Stimulated activated CD4-positive, alpha-beta T cell treated with anti-CD3 and anti-CD28 coated beads, Interleukin-15, amount 100 ng/mL, for 48 hours (primary cell): ENCODE measurements at places on chromosomes 13 and 19.

DNA sequence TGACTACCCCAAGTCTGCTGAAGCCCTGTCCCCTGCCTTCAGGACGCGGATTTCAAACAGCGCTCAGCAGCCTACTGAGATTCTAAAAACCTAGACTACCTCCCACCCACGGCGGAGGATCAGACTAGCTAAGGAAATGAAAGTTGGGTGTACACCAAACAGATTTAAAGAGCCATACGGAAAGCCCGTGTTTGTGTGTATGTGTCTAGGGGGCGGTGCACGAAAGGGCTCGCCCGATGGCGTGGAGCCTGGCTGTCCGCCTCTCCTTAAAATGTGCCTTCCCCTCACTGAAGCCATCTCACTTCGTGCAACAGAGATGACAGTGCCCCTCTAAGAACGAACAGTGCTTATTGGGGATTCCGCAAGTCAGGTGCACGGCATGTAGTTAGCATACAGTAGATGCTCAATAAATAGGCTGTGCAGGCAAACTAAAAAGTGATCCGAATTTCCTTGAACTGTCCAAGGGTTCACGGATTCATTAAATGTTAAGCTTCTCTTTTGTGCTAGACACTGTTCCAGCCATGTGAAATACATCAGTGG, 639 bp downstream of the LENG1 start:
- no peak for DNase-seq

GRCh38 chr13:60707878-60708277, 310.9 kb downstream of the TDRD3 start:
- no peak for DNase-seq

GRCh38 chr13:65921933-65922332, 1308.2 kb downstream of the PCDH9 start:
- no peak for DNase-seq

- no peak for DNase-seq
Measured at GRCh38 chr13:41917641-41918040, 43.3 kb downstream of the VWA8 start.

DNA sequence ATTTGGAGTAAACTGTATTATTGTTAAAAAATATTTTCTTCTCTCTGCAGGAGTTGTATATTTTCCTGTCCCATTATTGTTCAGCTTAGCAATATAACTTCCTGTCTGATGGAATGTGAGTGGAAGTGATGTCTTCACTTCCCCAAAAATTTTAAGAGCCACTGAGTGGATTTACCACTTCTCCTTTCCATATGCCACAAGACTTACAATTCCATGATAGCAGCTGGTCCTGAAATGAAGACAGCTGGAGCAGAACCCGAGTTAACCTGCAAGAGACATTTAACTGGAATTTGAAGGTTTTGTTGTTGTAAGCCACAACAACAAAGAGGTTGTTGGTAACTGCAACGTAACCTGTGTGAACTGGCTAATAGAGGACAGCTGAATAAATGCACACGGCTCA, 23.4 kb upstream of the TBC1D4 start:
- no peak for DNase-seq

- DNase-seq, result no peak
Measured at GRCh38 chr13:35767256-35767976, 290.9 kb upstream of the MAB21L1 start.

- DNase-seq, result no peak
Measured at GRCh38 chr13:76647550-76647949, 238.7 kb downstream of the KCTD12 start.

GRCh38 chr13:75442736-75443234, 39.2 kb downstream of the TBC1D4 start:
- no peak for DNase-seq

DNA sequence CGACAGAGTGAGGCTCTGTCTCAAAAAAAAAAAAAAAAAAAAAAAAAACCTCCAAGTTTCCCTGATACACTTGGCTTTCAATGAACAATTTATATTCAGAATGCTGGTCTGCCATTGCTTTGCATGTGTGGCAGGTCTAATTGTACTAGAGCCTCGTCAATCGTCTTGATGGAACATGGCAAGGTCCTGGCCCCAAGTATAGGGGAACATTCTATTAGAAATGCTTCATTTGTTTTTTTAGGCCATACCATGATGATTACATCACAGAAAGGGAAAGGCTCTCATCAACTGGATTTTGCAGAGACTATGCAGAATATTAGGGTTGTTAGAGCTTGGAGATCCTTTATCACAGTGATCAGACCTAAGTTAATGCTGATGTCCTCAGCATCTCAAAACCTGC, 28.0 kb downstream of the SPRY2 start:
- no peak for DNase-seq

- no peak for DNase-seq
Measured at GRCh38 chr13:80721689-80722088, 380.8 kb upstream of the SPRY2 start.

GRCh38 chr13:107835339-107836018, 379.9 kb downstream of the LIG4 start:
- DNase-seq, result no peak
